ENCODE measurements at places on chromosomes 4 and X.

GRCh38 chr4:7658341-7659204 lies 223.8 kb upstream of the PSAPL1 start:
- no peak for DNase-seq

- DNase-seq = no peak
These were observed 27.1 kb downstream of the PAK3 start for GRCh38 chrX:111123125-111123524.

GRCh38 chrX:17923546-17923945 lies 62.4 kb upstream of the RAI2 start:
- no peak for DNase-seq

DNA sequence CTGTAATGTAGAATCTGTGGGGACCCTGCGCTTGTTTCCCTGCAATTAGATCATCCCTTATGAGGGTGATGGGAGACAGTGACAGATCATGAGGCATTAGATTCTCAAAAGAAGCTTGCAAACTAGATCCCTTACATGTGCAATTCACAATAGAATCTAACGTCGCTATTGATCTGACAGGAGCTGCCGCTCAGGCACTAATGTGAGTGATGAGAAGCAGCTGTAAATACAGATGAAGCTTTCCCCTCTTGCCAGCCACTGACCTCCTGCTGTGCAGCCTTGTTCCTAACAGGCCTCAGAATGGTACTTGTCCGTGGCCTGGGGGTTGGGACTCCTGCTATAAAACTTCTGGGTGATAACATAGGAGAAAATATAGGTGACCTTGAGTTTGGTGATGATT lies 1076.8 kb downstream of the PDHA2 start:
- no peak for DNase-seq

GRCh38 chr4:174716986-174717770 lies 111.9 kb downstream of the GLRA3 start:
- no peak for DNase-seq

- DNase-seq = no peak
These were observed 518 bp downstream of the PRDM8 start for GRCh38 chr4:80197601-80198440.

DNA sequence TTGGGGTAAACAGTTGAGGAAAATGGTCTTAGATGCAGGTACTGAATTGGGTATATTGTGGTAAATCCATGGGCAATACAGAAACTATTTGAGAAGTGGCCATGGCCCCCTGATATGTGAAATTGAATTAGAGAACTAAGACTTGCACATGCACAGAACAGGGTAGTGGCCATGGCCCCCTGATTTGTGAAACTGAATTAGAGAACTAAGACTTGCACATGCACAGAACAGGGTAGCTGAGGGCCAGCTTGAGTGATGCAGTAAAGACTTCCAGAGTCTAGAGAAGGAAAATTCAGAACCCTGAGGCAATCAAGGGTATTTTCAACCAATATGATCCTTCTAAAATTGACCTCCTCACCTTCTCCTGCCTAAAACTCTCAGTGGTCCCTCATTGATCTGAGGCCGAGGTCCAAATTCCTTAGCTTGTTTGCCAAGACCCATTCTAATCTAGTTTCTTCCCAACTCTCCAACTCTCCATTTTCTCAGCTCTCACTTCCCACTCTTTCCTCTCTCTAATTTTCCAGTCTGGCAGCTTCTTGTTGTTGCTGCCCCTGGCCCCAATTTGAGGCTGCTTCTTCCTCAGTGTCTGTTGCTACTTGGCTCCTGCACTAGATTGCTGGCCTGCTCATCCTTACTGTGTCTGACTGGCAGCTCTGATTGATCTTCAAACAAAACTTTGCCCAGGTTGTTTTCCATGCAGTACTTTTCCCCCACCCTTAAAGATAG lies 72.4 kb downstream of the FRAS1 start:
- no peak for DNase-seq

DNA sequence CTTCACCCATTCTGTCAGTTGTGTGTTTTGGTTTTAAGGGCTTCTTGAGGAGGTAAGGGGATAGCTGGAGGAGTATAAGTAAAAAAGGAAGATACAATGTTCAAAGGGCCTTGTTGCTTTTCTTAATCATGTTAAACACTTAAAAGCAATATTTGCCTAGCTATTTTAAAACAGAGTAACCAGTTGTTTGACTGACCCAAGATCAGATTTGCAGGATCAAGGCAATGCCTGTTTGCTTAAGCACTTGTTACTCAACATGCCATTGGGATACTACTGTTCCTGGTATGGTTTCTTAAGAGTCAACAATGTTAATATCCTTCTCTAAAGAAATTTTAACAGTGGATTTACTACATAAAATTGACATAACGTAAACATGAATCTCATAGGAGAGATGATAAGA lies 2.6 kb downstream of the DCLK2 start:
- no peak for DNase-seq

DNA sequence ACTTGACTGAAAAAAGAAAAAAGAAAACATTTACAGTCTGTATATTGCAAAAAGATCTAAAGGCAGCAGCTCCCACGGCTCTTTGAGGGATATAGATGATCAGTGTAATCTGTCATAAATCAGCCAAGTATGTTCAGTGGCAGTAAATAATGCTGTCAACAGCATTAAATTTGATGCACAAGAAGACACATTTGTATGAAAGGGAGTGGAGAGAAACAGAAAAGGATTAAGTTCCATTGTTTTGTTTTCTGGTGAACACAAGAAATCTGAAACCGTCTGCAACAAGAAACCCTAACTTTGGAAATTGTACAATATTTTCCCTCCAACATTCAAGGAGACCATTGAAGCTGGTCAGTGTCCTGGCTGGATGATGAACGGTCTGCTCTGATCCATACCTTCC lies 27.6 kb upstream of the C1QTNF7 start:
- DNase-seq = no peak

GRCh38 chr4:89357340-89357739 lies 49.7 kb upstream of the GPRIN3 start:
- DNase-seq = no peak

DNA sequence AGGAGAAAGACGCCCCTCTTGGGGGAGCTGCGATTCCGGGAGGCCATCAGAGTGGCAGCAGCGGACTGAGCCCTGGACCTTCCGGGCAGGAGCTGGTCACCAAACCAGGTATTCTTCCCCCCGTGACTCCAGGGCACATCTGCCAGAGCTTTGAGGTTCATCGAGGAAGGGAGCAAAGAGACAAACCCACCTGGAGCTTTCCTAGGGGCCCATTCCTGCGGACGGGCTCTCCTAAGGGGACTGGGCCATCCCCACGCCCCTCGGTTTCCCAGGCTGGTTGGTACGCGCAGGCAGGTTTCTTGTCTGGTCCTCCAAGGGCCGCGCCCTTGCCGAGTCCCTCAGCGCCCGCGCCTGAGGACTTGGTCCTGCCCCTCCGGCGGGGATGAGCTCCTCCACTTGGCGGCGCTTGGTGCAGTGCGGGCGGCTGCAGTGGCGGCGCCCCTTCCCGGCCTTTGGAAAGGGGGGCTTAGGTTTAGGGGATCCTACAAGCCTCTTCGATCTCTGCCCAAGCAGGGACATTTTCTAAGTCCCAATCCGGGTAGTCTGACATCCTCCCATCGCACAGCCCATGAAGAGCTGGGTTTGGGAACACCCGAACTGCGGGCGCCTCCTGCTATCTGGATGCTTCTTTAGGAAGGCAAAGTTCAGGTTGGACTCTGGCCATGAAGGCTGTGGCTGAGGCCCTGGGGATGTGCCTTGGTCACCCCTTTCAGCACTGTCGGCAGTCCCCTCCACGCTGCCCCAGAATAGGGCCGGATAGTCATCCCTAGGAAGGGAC lies 538 bp downstream of the STBD1 start:
- DNase-seq = no peak

All from stimulated activated CD4-positive, alpha-beta T cell treated with anti-CD3 and anti-CD28 coated beads, Interleukin-2, amount 100 ng/mL, for 48 hours (primary cell).